C1 segment of cervical spinal cord (tissue), 14 donors: ENCODE measurements at places on chromosomes 7 and 10.

- no peak for DNase-seq
These were observed 95.6 kb upstream of the ASAH2 start for GRCh38 chr10:50346942-50347341.

GRCh38 chr10:13053794-13054462 lies 46.0 kb upstream of the OPTN start:
- DNase-seq = no peak

- DNase-seq = no peak
These were observed 56.8 kb upstream of the FAM171A1 start for GRCh38 chr10:15427843-15428414.

DNA sequence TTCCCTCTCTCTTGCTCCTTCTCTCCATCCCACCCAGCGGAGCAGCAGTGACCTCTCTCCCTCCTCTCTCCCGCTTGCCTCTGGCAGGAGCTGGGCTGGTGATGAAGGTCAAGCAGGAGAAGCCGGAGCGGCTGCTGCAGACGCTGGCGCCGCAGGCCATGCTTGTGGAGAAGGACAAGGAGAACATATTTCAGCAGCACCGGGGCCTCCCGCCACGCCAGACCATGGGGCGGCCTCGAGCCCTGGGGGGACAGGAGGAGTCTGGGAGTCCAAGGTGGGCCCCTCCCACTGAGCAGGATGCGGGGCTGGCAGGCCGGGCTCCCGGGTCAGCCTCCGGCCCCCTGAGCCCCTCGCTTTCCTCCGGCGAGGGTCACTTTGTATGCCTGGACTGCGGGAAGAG lies 17.3 kb downstream of the ZNF775 start:
- no peak for DNase-seq
